Type B pancreatic cell (in vitro differentiated cells): ENCODE measurements at places on chromosomes 4 and X. TPM values are rescaled to one million over a fixed set of nuclear protein-coding genes. Genes with fewer than 3 reads are reported as not detected.

CFAP99 gene
- 0.43 and 1.1 TPM in 2 replicates for total RNA-seq

DNA sequence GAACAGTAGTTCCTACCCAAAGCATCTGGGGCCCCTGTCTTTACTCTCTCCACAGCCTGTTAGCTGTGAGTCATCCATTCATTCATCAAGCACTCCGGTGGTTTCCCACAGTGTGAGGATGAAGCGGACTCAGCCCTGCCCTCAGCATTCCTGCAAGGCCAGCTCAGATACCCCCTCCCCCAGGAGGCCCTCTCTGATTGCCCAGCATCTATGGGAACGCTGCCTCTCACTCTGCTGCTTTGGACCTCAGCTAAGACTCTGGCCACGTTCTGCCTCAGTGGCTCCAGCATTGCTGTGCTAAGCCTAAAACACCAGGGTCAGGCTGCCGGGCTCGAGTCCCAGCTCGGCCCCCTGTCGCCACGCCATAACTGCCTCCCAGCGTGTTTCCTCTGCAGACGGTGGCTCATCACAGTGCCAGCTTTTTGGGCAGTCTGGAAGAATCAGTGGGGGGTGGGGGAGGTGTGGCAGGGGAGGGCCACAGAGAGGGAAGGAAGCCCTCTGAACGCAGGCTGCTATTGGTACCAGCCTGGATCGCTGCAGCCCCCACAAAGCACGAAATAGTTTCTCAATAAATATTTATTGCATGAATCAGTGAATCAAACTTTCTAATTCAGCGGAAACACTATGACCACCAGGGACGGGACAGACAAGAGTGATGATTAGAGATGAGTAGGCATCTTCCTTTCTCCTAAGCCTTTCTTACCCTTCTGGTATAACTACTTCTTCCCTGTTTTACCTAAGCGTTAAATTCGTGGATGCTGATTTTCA, 74.4 kb downstream of the SORCS2 start:
- peak overlapping the region; percentile 75 for H3K27ac ChIP-seq
- DNase-seq: no peak
- H3K27me3 ChIP-seq: no peaks in the 10 kb centered on the region

DNA sequence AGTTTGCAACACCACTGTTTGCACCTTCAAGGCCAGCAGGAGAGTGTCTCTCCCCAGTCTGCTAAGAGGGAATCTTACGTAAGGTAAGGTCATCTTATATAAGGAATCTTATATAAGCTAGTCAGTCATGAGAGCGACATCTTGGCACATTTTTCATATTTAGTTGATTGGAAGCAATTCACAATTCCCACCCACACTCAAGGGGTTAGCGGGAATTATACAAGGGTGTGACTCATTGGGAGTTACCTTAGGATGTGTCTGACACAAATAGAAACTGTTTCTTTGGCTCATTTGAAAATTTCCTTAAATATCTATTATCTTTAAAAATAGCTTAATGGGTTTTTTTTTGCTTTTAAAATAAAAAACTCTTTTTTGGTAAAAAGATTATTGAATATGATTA, 62.1 kb upstream of the GRPR start:
- H3K4me1 ChIP-seq: no peaks in the 10 kb centered on the region
- H3K36me3 ChIP-seq: no peaks in the 10 kb centered on the region
- no peaks in the 10 kb centered on the region for H3K27me3 ChIP-seq

- no peak for DNase-seq
- H3K27ac ChIP-seq: peak overlapping the region; percentile 92
- no peaks in the 10 kb centered on the region for H3K36me3 ChIP-seq
- H3K4me3 ChIP-seq: no peak overlapping the region
Measured at GRCh38 chr4:6918338-6918737, 8.7 kb downstream of the TBC1D14 start.

- H3K4me1 ChIP-seq: no peaks in the 10 kb centered on the region
- no peaks in the 10 kb centered on the region for H3K27me3 ChIP-seq
- no peak overlapping the region for H3K4me3 ChIP-seq
- no peak for DNase-seq
- no peak overlapping the region for H3K27ac ChIP-seq
- peaks cover 26% of the 10 kb centered on the region for H3K36me3 ChIP-seq
Measured at GRCh38 chrX:130144509-130144908, 21.1 kb downstream of the AIFM1 start.

- H3K27ac ChIP-seq: no peak overlapping the region
- peaks cover 8% of the 10 kb centered on the region for H3K27me3 ChIP-seq
- no peak overlapping the region for H3K4me3 ChIP-seq
- no peaks in the 10 kb centered on the region for H3K4me1 ChIP-seq
Measured at GRCh38 chrX:16155581-16156096, 11.6 kb upstream of the MAGEB17 start.

DNA sequence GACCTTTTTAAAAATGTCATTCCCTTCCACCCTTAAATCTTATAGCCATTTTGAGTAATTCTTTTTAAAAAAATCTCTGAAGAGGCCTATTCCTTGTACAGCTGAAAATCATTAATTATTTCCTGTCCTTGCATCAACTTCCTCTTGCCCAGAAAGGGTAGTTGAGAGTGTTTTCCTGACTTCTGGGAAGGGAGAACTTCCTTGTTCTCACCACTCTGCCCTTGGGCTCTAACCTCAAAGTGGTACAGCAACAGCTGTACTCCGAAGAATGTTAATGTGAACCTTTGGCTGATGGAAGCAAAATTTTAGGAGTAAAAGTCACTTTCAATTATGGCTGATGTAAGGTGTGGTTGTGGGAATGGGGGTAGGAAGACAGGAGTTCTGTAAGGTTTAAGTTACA, 15.1 kb upstream of the FABP2 start:
- no peaks in the 10 kb centered on the region for H3K36me3 ChIP-seq
- DNase-seq: no peak
- peak overlapping the region; percentile 14 for H3K4me3 ChIP-seq

DNA sequence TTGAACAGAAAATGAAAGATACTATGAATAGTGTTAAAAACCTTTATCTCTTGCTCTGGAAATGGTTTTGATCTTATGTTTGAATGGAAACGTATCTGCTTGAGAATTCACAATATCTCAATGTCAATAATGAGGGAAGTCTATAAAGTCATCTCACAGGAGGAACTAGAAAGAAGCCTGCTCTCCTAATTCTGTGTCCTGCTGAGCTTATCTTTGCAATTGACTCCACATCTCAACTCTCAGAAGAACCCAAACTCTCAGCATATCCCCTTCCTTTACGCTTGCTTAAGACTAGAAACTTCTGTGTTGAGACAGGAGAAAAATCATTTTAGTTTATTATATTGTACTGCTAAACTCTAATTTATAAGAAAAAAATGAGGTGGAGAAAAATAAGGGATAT, 8.3 kb upstream of the PF4V1 start:
- no peaks in the 10 kb centered on the region for H3K36me3 ChIP-seq
- H3K4me3 ChIP-seq: no peak overlapping the region
- DNase-seq: no peak
- no peaks in the 10 kb centered on the region for H3K4me1 ChIP-seq

DNA sequence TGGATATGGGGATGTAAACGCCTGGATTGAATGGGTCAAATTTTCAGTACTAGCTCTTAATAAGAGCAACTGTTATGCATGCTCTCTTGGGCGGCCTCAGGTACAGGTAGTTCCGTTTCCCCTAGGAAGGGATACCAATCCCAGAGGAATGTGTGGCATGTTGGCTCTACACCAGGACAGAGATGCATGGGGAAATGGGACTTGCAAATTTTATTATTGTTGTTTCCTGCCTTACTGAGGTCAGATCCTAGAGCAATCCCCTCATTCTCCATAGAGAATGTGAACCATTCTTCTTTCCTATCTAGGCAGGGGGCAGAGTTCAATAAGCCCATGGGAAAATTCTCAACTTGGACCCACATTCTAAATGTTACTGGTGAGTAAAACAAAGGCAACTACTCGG, 361.8 kb upstream of the FGF16 start:
- no peak for DNase-seq
- no peaks in the 10 kb centered on the region for H3K36me3 ChIP-seq
- H3K4me1 ChIP-seq: no peaks in the 10 kb centered on the region
- no peak overlapping the region for H3K27ac ChIP-seq
- no peak overlapping the region for H3K4me3 ChIP-seq
- no peaks in the 10 kb centered on the region for H3K27me3 ChIP-seq

MAGEB1 gene
- total RNA-seq: not detected in 2 replicates

MAGEA11 gene
- 0.17 and 0.19 TPM in 2 replicates for total RNA-seq

PABPC1L2B gene
- total RNA-seq: 0.17 TPM in 1 of 2 replicates, not detected in the other

- peaks cover 10% of the 10 kb centered on the region for H3K4me1 ChIP-seq
- H3K4me3 ChIP-seq: no peak overlapping the region
- H3K27me3 ChIP-seq: peaks cover 4% of the 10 kb centered on the region
- H3K27ac ChIP-seq: no peak overlapping the region
- DNase-seq: no peak
Measured at GRCh38 chr4:19309378-19309777, 942.3 kb upstream of the SLIT2 start.

AR gene
- total RNA-seq: 0.57 and 1.5 TPM in 2 replicates

HMGN5 gene
- 2.7 and 6.4 TPM in 2 replicates for total RNA-seq

DNA sequence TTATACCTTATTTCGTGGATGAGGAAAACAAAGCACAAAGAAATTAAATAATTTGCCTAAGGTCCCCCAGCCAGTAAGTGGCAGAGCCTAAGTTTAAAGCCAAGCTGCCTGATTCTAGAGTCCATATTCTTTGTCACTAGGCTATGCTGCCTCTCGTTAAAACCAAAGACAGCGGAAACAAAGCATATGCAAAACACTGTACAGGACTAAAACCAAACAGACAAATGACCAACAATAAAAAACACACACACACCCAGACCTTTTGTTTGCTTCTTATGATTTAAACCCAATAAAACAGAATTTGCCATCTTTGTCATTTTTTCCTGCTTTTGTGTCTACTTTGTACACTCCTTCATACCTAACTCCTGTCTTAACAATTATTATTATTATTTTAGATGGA, 10.1 kb upstream of the VSIG1 start:
- H3K27me3 ChIP-seq: no peaks in the 10 kb centered on the region
- H3K4me1 ChIP-seq: no peaks in the 10 kb centered on the region
- H3K36me3 ChIP-seq: no peaks in the 10 kb centered on the region
- H3K4me3 ChIP-seq: no peak overlapping the region
- DNase-seq: no peak

DNA sequence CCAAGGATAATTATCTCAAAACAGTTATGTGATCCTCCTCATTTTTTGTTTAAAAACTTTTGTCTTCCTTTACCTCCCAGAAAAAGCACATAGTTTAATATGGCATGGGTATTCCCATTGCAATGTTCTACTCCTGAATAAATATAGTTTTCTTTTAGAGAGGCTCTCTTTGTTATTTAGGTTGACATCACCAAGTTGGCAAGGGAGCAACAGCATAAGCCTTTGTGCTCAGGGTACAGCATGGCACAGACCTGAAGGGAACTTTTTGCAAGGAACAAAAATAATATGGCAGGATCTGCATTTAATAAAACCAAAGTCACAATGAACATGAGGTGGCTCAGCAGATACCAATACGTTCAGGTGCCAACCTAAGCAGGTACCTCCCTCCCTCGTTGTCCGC, 47.1 kb upstream of the NPY2R start:
- DNase-seq: no peak
- no peaks in the 10 kb centered on the region for H3K36me3 ChIP-seq
- no peaks in the 10 kb centered on the region for H3K4me1 ChIP-seq

DNA sequence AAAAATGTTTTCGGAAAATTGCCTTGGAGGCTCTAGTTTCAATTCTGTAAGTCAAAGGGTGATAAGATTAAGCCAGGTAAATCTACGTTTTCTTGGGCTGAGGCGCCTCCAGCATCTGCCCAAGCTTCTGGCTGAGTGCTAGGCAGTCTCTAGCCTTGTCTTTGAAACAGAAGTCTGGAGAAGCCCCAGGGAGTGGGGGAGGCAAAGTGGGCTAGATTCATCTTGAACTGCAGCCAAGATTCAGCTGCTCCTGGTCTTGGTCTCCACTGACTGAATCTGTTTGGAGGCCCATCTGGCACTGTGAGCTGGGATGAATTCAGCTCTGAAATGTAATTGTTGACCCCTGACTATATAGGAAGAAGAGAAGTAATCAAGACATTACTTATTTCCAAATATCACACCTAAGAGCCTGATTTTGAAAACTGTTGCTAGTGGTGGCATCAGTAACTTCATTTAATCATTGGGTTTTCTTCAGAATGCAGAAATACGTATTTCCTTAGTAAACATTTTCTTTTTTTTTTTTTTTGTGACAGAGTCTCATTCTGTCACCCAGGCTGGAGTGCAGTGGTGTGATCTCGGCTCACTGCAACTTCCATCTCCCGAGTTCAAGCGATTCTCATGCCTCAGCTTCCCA, 187.3 kb upstream of the LEF1 start:
- DNase-seq: no peak
- H3K4me3 ChIP-seq: no peak overlapping the region
- no peaks in the 10 kb centered on the region for H3K36me3 ChIP-seq
- H3K27me3 ChIP-seq: peaks cover 30% of the 10 kb centered on the region

- no peaks in the 10 kb centered on the region for H3K36me3 ChIP-seq
- no peaks in the 10 kb centered on the region for H3K27me3 ChIP-seq
- no peak overlapping the region for H3K27ac ChIP-seq
- no peak overlapping the region for H3K4me3 ChIP-seq
Measured at GRCh38 chrX:113973706-113974105, 610.2 kb upstream of the HTR2C start.

GRCh38 chr4:10226756-10227155, 110.2 kb upstream of the WDR1 start:
- no peak overlapping the region for H3K4me3 ChIP-seq
- no peaks in the 10 kb centered on the region for H3K27me3 ChIP-seq
- no peaks in the 10 kb centered on the region for H3K36me3 ChIP-seq
- H3K4me1 ChIP-seq: no peaks in the 10 kb centered on the region
- no peak overlapping the region for H3K27ac ChIP-seq
- no peak for DNase-seq

DNA sequence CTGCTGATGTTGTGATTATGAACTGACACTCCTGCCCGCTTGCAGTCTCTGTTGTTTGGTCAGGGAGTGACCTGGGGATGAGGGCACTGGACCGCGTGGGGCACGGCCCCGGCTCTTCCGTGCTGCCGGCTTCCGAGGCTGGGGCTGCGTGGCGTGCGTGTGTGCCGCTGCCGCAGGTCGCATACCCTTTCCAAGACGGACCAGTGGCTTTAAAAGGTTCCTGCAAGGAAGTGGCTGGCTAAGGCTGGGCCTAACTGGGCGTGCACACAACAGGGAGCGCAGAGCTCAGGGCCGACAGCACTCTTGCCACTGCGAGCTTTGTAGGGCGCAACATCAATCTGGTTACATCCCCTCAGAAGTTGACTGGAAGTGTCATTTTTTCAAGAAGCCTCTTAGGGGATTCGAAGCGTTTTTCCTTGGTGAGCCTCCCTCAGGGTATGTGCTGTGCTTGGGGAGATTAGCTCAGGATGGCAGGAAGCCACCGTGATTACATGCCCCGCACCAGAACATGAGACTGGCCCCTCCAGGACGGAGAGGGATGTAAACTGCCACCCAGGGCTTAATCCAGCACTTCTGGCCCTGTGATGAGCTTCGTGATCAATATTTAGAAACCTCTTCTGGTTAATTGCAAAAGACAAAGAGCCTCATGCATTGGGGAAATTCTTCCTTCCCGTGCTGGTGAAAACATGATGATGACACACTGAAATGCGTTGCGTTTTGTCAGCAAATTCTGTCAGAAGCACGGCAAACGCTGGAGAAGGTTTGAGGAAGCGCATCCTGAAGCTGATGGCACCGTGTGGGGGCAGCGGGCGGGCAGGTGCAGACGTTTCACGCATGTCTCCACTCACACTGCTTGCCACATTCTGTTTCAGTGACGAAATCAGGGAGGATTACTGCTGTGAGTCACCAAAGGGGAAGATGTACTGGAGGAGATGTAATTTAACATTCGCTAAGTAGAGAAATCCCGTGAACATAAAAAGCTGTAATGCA, 11.1 kb downstream of the MAEA start:
- H3K4me3 ChIP-seq: no peak overlapping the region
- no peak overlapping the region for H3K27ac ChIP-seq
